Stimulated activated CD8-positive, alpha-beta memory T cell treated with anti-CD3 and anti-CD28 coated beads, Interleukin-12 subunit alpha, Interleukin-12 subunit beta, amount 100 ng/mL, for 4 hours (primary cell): ENCODE measurements at places on chromosomes 3 and 15.
A peak's percentile ranks its signal among the peaks of the same experiment; 100 is the strongest.

- DNase-seq: no peak
Observed at GRCh38 chr3:185306847-185307246, 53.0 kb upstream of the EHHADH start.

GRCh38 chr3:125110016-125110875 is 54.4 kb upstream of the HEG1 start:
- DNase-seq: no peak

DNA sequence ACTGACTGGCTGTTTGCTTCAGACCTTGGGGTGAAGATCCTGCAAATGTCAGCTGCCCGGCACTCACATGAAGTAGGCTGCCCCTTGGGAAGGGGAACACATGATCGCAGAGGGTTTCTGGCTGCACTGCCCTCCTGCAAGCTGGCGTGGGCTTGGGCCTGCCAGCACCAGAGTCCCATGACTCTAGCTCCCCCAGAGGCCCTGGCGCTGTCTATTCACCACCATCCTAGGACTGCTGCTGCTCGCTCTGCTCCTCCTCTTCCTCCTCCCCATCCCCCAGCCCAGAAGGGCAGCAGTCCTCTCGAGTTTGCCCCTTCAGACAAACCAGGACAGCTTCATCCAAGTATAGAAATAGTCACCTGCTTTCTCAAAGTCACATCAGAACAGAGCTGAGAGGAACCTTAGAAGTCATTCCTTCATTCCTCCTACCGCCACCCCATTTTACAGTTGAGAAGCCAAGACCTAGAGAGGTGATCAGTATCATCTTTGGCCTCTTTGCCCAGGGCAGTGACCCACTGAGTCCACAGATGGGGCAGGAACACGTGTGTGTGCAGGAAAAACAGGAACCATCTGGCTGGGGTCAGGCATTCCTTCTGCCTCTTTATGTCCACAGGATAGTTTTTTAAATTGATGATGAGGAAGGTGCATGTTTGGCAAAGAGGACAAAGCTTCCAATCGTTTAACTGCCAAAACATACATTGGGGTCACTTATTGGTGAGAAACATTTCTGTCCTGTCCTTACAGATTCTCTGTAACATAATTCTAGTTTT is 13.2 kb downstream of the DPH3 start:
- DNase-seq: no peak

DNA sequence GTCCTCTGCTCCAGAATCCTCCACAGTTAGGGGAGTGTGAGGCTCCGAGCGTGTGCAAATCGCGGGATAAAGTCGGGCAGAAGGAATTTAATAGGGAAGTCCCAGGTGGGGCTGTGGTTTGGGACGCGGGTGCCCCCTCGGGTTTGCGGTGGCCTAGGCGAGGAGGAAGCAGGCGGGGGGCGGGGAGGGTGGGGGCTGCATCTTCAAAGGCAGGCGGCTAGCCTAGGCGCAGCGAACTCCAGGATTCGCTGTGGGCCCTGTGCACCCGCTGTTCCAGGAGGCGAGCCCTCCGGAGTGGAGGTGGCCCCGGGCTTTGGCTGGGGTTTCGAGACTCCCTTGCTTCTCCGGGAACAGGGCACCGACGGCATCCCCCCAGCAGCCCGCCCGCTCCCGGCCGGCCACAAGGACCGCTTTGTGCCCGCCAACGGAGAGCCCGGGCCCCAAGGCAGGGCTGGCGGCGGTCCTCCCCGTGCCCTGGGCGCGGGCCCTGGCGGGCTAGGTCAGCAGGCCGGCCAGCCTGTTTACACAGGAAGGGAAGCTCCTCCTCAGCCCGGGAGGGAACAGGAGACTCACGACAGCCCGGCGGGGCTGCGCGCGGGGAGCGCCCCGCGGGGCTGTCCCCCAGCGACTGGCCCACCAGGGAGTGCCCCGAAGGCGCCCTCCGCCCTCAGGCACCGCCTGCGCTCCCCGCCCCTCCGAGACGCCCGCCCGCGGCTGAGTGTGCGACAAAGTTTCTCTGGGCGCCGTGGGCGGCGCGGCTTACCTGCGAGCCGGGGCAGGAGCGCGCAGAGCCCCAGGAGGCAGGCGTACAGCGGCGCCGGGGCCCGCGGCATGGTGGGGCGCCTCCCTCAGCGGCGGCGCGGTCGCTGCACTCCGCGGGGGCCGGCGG is 753 bp downstream of the ITGB5 start:
- peak; percentile 33 for DNase-seq

DNA sequence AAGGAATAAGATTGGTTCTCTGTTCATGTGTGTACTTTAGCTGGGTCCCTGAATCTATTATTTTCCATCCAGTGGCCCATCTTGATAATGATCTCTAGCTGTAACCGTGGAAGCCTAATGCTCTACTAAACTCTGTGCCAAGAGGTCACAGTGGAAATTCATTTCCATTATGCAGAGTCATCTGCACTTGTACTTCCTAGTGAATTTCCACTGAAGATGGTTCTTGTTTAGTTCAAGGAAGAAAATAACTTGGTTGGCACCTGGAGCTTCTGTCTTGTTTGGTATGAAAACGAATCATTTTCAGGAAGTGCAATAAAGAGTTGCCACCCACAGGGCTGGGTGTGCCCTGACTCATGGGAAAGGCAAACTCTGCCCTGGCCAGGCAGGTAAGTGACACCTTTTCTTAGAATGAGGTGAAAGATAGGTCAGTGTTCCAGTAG is 10.3 kb downstream of the LPP start:
- no peak for DNase-seq

- DNase-seq: no peak
Observed at GRCh38 chr15:90513448-90513847, 16.3 kb upstream of the CRTC3 start.

DNA sequence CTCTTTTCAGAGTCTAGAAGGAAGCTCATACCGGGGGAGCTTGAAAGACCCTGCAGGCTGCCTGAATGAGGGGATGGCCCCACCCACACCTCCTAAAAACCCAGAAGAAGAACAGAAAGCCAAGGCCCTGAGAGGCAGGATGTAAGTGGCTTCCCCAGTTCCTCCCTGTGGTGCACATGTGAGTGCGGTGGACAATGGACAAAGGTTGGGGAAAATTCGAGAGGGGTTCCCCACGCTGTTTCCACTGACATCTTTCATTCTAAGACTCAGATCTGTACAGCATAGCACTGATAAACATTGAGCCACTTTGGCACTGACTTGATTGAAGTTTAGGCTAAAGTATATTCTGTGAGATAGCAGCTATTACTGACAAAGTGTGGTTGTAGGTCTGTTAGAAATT is 79.5 kb upstream of the UMPS start:
- DNase-seq: no peak

GRCh38 chr3:188433521-188434150 is 279.7 kb downstream of the LPP start:
- DNase-seq: no peak

GRCh38 chr3:23435318-23435717 is 232.2 kb downstream of the UBE2E2 start:
- DNase-seq: no peak

- DNase-seq: no peak
Observed at GRCh38 chr15:63322541-63322940, 45.1 kb downstream of the APH1B start.

GRCh38 chr15:96262549-96263489 is 67.7 kb upstream of the NR2F2 start:
- no peak for DNase-seq

DNA sequence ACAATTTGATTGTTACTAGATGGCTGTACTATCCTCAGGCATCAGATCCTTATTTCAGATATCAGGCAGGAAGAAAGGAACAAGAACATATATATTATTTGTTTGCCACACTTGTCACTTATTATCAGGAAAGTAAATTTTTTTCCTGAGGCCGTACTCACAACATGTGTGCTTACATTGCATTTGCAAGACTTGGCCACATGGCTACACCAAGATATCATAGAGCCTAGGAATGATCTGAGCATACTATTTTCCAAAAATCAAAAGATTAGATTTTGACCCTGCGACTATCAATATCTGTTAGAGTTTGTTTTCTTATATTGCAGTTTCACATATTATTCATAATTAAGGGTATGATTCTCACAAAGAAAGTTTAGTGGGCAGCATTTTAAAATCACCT is 426.2 kb upstream of the BCHE start:
- DNase-seq: no peak

DNA sequence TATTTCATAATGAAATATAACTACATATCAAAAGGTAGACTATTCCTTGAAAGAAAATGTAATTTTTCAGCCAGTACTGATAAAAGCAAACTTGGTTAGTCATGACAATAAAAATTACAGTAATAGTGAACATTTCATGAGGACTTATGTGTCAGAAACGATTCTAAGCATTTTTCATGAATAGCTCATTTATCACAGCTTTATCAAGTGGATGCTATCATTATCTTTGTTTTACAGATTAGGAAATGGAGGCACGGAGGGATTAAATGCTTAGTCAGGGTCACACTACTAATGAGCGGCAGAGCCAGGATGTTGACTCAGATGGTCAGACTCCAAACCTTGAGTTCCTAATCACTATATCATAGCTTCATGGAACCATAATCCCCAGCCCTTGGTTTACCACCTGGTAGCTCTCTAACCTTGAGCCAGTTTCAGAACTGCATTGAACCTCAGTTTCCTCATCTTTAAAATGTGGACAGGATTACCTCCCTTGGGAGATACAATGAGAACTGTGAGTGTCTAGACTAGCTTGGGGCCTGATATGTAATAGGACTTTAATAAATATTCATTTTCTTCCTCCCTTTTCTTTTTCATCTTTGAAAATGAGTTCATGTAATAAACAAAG is 85.4 kb downstream of the TNIK start:
- DNase-seq: no peak

DNA sequence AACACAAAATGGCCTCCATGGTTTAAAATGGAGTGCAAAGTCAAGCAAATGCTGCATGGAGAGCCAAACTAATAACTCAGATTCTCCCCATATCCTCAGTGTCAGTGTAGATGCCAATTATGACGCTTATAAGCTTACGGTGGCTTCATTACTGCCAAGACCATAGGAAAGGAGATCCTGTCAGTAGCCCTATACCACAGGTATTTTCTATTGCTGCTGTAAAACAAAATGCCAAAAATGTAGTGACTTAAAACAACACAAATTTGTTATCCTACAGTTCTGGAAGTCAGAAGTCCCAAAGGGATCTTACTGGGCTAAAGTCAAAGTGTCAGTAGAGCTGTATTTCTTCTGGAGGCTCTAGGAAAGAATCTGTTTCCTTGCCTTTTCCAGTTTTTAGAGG is 149.8 kb upstream of the GBE1 start:
- DNase-seq: no peak

GRCh38 chr3:171503817-171504216 is 43.6 kb upstream of the TNIK start:
- DNase-seq: no peak

DNA sequence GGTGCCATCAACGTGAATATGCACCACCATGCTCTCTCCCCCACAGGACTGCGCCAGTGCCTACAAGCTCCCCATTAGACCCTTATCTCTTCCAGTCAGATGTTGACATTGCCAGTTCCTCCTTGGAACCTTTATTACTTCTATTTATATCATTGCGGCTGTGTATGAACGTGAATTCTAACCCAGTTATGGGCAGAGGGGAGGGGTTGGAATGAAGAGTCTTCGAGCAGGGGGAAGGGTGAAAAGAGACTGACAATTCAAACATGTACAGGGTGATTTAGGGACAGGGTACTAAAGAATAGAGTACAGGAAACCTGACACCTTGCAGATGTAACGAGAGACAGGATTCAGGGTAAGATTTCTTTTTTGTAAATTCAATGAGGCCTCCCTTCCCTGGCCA is 41.8 kb upstream of the ST6GAL1 start:
- DNase-seq: no peak

DNA sequence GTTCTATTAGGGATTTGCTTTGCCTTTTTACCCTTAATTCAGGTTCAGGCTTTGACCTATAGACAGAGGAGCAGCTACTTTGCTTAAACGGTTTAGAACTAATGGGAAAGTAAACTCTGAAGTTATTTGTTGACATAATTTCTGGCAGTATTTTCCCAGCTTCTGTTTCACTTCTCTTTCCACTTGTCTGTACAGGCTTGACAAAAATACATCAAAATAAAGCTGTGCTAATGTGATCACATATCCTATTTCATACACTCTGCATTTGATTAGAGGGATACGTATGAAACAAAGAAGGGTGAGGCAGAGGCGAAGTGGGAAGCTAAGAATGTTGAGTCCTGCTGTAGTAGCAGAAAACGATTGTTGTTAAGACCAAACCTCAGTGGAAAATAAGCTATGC is 389.1 kb upstream of the RARB start:
- DNase-seq: no peak

DNA sequence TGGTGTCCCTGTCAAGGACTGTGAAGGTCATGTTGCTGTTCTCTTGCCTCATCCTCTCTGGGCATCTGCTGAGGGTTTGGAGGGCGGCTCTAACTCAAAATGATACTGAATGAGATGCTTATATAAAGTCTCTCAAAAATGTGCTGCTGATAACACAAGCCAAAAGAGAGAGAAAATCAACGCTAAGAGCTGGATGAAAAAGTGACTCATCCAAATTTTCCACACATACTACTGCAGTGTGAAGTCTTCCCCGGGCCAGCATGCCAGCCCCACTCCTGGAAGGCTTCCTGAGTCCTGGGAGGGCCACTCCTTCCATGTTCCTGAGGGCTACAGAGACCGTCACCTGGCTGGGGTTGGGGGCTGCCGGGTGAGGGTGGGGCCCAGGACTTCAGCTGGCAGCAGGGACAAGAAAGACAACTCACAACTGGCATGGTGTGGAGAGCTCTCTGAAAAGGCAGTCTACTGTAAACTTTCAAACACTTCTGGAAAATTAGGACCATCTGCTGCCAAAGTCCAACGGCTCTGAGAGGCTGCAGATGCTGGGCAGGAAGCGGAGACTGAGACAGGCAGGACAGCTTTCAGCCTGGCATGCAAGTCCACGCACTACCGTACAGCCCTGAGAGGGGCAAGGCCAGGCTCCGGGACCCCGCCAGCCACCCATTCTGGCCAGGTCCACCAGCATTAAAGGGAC is 200.3 kb downstream of the ADAMTS17 start:
- DNase-seq: no peak

- DNase-seq: no peak
Observed at GRCh38 chr3:135752851-135753250, 212.7 kb upstream of the PPP2R3A start.

GRCh38 chr3:56747150-56747549 is 54.6 kb downstream of the ARHGEF3 start:
- no peak for DNase-seq

DNA sequence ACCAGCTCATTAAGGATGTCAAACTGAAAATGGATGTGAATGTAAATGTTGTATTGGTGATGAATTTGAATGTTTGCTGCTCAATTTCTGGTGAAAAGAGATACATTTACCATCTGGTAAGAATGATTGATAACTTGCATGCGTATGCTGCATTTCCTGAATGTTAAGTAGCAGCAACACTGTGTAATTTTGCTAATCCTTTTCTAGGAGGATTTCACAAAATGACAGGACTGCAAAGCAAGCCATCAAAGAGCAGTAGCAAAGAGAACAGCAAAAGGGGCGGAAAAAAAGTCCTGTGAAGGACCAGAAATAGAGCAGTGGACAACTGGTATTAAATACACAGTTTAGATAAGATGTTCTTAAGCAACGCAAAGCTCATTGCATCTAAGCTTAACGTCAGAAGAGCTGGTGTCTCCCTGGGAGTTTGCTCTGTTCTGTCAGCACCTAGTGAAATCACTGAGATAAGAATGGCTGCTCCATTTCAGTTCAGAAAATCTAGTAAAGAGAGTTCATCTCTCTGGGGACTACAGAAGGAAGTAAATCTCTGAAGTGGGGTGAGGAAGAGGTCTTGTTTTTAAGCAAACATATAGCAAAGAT is 23.5 kb upstream of the PAQR5 start:
- DNase-seq: no peak
